ENCODE measurements at places on chromosomes 7 and 10. TPM values are rescaled to one million over a fixed set of nuclear protein-coding genes. Genes with fewer than 3 reads are reported as not detected.

The COBL gene
- 0.67 TPM for total RNA-seq

The PALD1 gene
- 6.7 TPM for total RNA-seq

The TMEM106B gene
- 49.0 TPM for total RNA-seq

The LIPM gene
- not detected for total RNA-seq

The TRIM8 gene
- 125 TPM for total RNA-seq

The TRIM50 gene
- total RNA-seq: 0.32 TPM

The ARHGAP22 gene
- total RNA-seq: 9.8 TPM

The FKBP14 gene
- total RNA-seq: 25.4 TPM

GRCh38 chr7:17304926-17305325 lies 6.5 kb downstream of the AHR start:
- no peak for DNase-seq

DNA sequence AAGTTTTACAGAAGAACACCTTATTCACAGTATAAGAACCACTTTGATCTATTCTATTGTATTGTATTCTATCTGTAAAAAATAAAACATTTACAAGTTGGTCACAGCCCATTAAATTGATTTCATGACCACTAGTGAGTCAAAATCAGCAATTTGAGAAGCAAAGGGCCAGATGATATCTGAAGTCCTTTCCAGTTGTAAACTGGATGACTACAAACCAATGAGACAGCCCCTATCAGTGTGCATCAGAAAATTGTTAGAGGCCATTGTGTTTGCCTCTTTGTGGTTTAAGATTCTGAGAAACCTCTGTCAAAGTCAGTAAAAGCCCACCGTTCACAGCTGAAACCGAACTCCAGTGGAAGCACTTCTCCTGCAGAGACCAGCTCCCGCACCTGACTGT lies 54.8 kb downstream of the TBXAS1 start:
- no peak for DNase-seq

DNA sequence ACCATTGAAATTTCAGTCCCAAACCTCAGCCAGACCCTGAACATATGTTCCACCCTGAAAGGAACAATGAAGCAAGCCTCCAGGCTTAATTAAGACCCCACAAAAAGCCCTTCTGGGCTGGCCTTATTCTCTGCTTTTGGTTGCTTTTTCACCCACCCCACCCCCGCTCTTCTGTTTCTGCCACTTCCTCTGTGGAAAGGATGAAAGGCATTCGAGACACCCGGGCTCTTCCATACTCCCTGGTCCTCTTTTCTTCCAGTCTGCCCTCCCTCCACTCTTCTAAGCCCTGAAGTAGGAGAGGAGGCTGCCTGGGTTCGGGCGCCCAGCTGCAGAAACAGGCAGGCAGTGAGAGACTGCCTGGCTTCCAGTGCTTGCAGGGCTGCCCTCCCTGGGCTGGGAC lies 9.4 kb upstream of the FAM241B start:
- DNase-seq: no peak

GRCh38 chr10:89869180-89869579 lies 167.8 kb downstream of the KIF20B start:
- DNase-seq: no peak

- DNase-seq: no peak
These were observed 8.1 kb downstream of the ATP5MF start for GRCh38 chr7:99457650-99458493.

GRCh38 chr7:117090791-117091190 lies 137.5 kb downstream of the ST7 start:
- no peak for DNase-seq

- peak; percentile 38 for DNase-seq
These were observed 61.7 kb upstream of the PAX2 start for GRCh38 chr10:100683545-100684300.

DNA sequence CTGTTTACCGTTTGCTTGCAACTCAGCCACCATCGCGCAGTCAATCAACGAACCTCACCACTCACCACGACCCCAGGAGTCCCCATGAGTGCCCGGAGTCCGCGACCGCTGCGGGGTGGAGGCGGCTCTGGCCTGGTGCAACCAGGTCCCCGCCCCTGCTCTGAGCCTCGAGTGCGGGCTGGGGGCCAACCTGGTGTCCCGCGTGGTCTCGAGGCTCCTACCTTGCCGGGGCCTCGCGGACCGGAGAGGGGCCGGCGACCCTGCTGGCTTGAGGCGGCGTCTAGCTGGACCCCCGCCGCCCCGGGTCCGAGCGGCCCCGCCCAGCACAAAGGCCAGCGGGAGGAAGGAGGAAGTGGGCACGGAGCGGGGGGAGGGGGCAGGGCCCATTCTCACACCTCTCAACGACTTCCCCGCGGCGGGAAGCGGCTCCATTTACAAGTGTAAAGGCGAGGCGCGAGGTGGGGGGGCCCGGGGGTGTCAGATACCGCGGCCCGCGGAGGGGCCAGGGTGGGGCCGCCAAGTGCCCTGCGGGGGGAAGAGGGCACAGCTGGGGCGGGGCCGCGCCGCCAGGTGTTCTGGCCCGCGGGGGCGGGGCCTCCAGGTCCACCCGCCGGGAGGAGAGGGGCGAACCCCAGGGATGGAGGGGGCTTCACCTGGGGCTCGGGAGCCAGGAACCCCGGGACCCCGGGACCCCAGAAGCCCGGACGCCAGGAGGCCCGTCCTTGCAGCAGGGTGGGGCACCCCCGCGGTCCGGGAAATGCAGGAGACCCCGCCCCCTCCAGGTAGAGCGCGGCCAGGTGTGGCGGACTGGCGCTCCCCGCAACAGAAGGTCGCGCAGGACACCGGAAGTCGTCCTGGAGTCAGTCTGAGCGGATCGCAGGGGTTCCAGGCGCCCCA lies 8.6 kb downstream of the CTBP2 start:
- DNase-seq: no peak

DNA sequence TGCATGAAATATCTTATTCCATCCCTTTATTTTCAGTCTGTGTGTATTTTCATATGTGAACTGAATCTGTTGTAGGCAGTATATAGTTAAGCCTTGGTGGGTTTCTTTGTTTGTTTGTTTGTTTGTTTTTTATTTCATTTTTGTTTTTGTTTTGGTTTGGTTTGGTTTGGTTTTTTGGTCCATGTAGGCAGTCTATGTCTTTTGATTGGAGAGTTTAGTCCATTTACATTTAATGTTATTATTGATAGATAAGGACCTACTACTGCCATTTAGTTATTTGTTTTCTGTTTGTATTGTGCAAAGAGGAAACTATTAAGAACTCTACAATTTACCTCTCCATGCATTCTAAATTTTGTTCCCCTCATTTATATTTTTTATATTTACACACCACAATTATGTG lies 695.9 kb upstream of the GRM3 start:
- no peak for DNase-seq

- DNase-seq: no peak
These were observed 180.0 kb downstream of the HDAC9 start for GRCh38 chr7:18675579-18675978.

- no peak for DNase-seq
These were observed 219.6 kb upstream of the SHH start for GRCh38 chr7:156031679-156032478.

GRCh38 chr10:19828278-19829049 lies 12.2 kb downstream of the PLXDC2 start:
- DNase-seq: no peak

DNA sequence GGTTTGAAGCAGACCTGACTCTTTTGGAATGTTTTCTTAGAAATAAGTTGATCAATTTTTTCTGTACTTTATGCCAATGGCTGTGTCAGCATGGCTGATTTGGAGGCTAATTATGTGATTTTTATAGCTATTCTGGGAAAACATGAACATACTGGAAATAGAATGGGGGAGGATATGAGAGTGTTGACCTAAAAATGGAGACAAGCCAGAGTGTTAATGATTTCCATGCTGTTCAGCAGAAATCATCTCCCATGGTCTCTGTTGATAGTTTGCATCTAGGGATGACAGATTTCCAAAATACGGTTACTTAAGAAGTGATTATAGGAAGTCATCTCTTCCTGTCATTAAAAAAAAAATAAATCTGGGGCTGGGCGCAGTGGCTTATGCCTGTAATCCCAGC lies 32.7 kb upstream of the DMTF1 start:
- no peak for DNase-seq

GRCh38 chr7:44136731-44137130 lies 4.4 kb downstream of the MYL7 start:
- DNase-seq: no peak

DNA sequence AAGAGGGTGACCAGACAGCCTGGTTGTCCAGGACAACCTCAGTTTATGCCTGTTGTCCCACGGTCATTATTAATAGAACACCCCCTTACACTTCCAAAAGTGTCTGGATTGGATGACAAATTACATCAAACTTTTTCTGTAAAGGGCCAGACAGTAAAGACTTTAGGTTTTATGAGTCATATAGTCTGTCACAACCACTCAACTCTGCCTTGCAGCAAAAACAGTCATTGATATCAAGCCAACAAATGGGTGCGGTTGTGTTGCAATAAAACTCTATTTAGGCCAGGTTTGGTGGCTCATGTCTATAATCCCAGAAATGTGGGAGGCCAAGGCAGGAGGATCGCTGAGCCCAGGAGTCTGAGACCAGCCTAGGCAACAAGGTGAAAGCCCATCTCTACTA lies 66.7 kb upstream of the ATP6V0A4 start:
- no peak for DNase-seq

GRCh38 chr10:17984056-17984455 lies 32.3 kb downstream of the SLC39A12 start:
- no peak for DNase-seq

Measured in posterior vena cava (tissue), 2 donors.